ENCODE measurements at places on chromosomes 12 and 14.

DNA sequence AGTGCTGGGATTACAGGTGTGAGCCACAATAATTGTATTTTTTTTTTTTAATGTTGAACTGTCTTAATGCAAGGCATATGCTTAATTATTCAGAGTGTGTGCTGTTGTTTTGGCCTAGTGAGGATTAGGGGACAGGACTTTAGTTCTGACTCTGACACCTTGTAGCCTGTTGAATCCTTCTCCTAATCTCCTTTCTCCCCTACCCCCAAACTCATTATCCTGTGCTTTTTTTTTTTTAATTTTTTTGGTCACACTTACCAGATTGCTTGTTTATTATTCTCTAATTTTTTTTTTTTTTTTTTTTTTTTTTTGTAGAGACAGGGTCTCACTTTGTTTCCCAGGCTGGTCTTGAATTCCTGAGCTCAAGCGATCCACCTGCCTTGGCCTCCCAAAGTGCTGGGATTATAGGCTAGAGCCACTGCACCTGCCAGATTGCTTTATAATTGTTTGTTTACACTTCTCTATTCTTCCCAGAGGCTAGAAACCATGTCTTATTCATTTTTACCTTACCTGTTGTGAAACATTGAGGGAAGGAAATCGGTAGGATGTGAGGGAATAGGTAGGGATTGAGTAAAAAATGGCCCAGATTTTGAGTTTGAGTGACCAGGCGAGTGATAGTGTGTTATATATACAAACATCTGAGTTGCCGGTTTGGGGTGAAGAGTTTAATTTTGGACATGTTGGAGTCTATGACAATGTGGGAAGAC is 32.2 kb downstream of the DIP2B start:
- no peak for DNase-seq

DNA sequence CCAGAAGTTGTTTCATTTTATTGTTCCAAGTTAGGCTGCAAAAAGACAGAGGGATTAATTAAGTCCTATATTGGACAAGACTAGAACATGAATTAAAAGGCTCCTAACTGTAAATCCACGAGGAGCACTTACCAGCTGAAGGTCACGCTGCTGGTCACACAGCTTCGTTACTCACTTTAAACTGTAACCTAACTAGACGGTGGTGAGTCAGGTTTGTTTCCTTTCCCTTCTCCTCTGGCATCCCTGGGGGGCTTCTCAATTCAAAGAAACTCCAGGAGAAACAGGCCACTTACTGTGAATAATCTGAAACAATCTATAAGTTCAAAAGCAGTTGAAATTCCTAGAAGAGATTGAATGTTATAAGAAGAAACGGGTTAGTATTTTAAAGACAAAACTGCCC is 331.4 kb downstream of the BCAT1 start:
- DNase-seq = no peak

GRCh38 chr12:57754411-57755193 is at the start of gene MARCHF9:
MARCHF9 (plus strand) TSS chr12:57755103; CDS start chr12:57755529, 426 bp downstream.
- DNase-seq = no peak

GRCh38 chr12:26853303-26854030 is 20.5 kb upstream of the ITPR2 start:
- DNase-seq = no peak

DNA sequence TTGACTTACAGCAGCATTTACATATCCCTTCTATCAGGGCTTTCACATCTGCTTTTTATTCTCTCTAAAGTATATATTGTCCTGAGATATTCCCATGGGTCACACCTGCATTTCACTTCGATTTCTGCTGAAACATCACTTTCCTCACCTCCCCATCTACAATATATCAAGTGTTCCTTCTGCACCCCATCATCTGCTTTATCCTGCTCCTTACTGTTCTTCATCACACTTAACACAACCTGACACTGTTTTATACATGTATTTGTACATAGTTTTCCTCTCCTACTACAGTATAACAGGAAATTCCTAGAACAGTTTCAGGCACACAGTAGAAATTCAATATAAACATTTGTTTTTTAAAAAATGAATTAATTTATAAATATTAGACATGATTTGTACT is 203.1 kb downstream of the EGLN3 start:
- DNase-seq = no peak

DNA sequence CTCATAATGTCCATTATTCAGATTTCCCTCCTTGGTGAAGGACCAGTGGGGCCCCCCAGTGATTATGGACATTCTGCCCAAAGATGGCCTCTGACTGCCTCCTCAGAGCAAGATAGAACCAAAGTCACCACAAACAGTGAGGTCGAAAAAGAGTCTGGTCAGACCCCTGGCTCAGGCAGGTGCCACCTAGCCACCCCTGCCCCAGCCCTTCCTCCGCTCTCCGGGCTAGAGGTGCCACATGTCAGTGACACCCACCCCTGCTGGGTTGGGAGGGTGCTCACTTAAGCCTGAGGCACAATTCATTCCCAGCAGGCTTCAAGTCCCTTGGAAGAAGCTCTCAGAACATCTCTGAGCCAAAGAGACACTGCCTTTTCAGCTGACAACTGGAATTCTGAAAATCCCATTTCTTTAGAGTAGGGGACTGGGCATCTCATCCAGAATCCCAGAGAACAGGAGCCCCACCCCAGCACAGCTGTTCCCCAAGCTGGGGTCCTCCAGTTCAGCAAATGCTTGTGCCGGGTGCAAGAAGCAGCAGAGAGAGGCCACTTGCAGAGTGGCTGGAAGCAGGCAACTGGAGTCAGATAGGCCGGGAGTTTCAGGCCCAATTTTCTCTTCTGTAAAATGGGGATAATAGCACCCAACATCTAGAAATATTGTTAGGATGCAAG is 50.3 kb downstream of the ISCA2 start:
- no peak for DNase-seq

GRCh38 chr12:107399046-107399445 is 286.6 kb upstream of the PWP1 start:
- no peak for DNase-seq
